Lung microvascular endothelial cell (primary cell): ENCODE measurements at places on chromosomes 5 and 9. TPM values are rescaled to one million over a fixed set of nuclear protein-coding genes. Genes with fewer than 3 reads are reported as not detected.

Gene SPATA6L
- 2.8 and 6.5 TPM in 2 replicates for total RNA-seq

DNA sequence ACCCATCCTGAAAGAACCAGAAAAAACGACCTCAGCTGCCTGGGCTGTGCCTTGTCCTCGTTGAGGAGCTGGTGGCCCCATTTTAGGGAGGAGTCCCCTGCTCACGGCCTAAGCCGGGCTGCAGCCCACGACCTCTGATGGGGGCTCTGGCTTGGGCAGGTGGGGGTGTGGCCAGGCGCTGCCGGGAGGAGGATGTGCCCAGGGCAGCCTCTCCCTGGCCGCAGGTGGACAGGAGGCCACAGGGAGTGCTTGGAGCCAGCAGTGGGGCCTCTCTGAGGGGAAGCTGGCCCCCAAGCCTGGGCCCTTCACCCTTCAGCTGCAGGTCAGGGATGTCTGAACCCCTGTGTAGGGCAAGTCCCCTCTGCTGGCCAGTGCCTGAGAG, 2.5 kb downstream of the DIPK1B start:
- no peak for DNase-seq

GRCh38 chr5:24823625-24824024, 178.8 kb upstream of the CDH10 start:
- no peak for DNase-seq

Gene GAPT
- not detected in 2 replicates for total RNA-seq

DNA sequence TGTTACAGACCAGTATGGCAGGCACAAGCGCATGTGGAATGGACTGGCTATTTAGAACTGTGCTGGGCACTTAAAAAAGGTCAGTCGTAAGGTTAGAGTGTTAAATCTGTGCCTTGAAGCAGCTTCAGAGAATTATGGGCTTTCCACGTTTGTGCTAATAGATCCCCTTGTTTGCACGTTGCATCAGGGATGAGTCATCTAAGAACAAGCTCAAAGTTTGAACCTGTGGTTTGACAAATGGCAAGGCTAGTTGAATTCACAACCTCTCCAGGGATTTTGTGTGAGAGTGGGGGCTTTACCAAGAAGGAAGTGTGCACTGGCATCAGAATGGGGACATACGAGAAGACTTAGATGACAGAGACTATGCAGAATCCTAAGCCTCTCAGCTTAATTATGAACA, 249.6 kb downstream of the IRX1 start:
- DNase-seq, result no peak

GRCh38 chr5:180605554-180606214, 14.4 kb upstream of the SCGB3A1 start:
- DNase-seq, result peak; percentile 70

DNA sequence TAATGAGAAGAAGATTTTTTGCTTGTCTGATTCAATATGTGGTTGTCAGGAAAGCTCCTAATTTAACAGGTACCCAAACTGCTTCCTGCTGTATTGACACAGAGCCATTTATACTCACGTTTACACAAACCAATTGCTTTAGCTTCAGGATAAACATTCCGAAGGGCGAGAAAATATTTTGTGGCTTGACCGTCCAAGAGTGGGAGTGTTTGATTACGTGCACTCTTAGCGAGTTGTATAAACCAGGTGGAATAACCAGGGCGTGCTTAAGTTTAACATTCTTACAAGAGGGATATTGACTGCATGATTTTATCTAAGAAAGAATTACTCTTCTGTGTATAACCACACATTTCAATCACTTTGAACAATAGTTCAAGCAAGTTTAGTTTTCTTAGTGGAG, 278.7 kb upstream of the TYRP1 start:
- no peak for DNase-seq

- no peak for DNase-seq
These were observed 41.7 kb downstream of the TMEM161B start for GRCh38 chr5:88226881-88227450.

Gene TAF11L5
- total RNA-seq, result not detected in 2 replicates

DNA sequence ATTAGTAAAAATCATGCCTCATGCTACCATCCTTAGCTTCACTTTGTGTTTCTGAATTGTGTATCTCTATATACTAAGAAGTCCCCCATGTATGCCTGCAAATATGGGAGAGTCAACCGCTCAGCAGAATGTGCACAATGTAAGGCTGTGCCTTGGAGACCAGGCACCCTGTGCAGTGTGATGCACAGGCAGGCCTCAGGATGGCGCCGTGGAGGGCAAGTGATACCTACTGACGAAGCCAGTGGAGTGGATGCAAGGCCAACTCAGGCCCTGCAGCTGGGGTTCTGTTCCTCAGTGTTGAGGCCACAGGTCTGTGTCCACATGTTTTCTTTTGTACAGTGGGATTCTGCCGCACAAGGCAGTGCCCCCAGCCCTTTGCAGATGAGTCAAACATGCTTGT, 28.4 kb downstream of the SYK start:
- no peak for DNase-seq
